M059J (cell line): ENCODE measurements at places on chromosomes 13 and 19.

DNA sequence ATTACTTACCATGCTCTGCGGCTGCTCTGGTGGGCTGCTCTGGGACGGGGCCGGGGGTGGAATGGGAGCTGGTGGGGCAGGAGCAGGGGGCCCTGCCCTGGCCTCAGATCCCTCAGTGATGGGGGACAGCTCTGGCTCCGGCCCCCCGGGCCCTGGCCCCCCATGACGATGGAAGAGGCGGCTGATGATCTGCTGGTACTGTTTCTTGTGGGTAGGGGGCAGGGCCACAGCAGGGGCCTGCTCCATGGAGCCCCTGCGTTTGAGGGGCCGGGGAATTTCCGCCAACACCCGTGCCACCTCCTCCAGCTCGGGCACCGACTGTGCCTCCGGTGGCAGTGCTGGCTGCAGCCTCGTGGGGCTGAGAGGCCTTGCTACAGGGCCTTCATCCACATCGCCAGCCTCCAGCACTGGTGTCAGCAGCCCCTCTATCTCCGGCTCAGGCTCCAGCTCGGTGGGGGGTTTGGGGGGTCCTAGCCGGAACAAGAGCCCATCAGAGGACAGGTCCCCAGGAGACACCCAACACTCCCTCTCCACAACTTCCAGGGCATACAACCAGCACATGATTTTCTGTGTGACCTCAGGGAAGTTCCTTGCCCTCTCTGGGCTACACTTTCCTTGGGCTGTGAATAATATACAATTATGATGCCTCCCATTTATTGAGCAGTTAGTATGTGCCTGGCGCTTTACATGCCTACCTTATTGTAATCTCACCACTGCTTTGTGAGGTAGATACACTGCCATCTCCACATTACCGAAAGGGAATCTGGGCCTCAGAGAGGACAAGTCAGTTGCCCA is 12.8 kb downstream of the PPP1R13L start:
- no peak for DNase-seq

DNA sequence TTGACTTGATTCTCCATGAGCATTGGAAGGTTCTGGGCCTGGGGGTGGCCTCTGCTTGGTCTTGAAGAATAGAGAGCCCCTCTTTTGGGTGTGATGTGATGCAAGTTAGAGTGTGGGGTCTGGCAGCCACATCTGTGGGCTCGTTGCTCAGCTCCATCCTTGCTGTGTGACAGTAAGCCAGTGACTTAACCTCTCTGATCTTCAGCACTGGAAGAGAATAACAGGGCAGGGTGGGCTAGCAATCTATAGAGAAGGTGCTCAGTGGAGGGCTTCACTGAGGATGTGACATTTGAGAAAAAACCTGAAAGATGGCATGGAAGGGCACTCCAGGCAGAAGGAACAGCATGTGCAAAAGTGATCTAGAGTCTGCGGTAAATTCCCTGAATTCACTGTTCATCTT is 28.2 kb downstream of the CELF5 start:
- DNase-seq, result no peak

DNA sequence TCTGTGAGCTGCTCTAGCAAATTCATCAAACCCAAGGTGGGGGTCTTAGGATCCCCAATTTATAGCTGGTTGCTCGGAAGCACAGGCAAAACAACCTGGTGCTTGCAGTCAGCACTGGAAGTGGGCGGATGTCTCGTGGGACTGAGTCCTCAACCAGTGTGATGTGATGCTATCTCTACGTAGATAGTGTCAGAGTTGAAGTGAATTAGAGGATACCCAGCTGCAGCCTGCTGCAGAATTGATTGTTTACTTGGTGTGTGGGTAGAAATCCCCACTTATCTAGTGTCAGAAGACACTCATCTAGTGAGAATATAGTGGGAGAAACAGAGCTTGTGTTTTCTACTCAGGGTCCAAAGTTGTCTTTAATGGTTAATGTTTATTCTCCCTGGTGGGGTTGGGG is 63.3 kb downstream of the CBY2 start:
- DNase-seq, result no peak

GRCh38 chr13:72458701-72459100 is 268.7 kb downstream of the MZT1 start:
- peak; percentile 56 for DNase-seq

DNA sequence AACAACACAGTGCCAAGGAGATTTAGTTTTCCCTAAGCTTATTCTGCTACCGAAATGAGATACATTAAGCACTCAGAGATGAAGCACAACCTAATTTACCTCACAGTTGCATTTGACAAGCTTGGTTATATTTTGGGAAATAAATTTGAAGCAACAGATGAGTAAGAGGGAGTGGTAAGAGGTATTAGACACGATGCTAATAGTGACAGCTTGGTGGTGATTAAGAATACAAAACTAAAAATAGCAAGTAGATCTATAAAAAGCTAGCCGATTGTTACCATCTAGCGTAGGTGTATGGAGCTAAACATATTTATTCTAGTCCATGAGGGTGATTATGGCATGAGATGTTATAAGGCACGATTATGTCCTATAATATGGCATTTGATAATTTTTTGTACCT is 208.5 kb downstream of the PCCA start:
- DNase-seq, result no peak

- DNase-seq, result no peak
Observed at GRCh38 chr13:26678796-26679195, 81.8 kb downstream of the GPR12 start.

DNA sequence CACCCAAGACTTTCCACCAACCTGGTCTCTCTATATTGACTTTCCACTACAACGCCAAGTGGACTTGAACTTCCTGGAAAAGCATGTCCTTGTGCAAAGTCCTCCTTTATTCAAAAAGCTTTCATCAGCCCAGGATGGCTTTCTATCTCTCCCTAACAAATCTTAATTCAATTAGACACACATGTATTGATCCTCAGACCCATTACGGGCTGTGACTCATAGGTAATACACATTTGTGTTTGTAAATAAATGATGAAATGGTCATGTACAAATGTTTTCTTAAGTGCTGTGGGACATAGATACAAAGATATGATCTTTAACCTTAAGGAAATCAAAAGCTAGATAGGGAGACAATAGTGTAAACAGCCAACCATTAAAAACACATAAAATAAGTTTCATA is 1189.7 kb downstream of the EFNB2 start:
- DNase-seq, result no peak

- DNase-seq, result no peak
Observed at GRCh38 chr19:49020342-49020741, 3.5 kb upstream of the LHB start.

- no peak for DNase-seq
Observed at GRCh38 chr19:56105090-56105701, 15.9 kb downstream of the ZNF787 start.
